SK-N-SH treated with all-trans-retinoic acid at 6 μM for 48 hours (cell line): ENCODE measurements at places on chromosomes 16 and 17.

DNA sequence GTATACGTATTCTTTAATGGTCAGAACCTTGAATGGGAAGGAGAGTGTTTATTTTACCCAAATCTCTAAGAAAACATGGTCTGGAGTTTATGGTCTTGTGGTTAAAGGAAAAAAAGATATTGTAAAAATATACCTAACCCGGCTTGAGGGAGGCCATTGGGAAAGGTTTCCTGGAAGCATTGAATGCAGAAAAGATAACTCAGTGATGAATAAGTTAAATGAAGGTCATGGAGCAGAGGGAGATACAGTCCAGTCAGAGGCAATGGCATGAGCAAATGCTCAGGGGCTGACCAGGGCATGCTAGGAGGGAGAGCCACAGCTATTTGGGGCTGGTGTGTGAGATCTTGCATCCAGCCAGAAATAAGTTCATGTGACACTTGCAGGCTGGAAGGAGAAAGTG lies 430.4 kb upstream of the CDH5 start:
- ATAC-seq, result no peak

DNA sequence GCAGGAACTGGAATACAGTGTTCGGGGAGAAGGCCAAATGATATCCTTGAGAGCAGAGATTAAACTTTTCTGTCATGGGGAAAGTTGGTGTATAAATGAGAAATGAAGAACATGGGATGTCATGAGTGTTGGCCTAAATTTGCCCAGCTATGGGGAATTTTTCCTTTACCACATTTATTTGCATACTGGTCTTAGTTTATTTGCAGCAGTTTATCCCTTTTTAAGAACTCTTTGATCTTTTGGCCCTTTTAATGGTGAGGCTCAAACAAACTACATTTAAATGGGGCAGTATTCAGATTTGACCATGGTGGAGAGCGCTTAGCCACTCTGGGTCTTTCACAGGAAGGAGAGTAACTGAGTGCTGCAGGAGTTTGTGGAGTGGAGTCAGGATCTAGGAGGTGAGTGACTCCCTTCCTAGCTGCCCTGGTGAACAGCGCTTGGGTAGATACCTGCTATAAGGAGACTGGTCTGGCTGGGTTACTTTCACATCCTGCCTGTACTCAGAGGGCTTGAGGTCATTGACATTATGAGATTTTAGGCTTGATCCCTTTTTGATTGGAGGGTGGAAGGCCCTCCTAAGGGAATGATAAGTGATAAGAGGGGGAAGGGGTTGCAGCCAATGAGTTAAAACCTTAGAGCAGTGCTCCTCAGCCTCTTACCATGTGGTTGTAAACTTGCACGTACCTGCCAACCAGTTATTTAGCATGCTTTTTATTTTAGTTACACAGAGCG lies 10.7 kb downstream of the PYCARD start:
- no peak for ATAC-seq

GRCh38 chr17:8300627-8301242 lies 5.5 kb upstream of the SLC25A35 start:
- peak; percentile 99 for ATAC-seq

DNA sequence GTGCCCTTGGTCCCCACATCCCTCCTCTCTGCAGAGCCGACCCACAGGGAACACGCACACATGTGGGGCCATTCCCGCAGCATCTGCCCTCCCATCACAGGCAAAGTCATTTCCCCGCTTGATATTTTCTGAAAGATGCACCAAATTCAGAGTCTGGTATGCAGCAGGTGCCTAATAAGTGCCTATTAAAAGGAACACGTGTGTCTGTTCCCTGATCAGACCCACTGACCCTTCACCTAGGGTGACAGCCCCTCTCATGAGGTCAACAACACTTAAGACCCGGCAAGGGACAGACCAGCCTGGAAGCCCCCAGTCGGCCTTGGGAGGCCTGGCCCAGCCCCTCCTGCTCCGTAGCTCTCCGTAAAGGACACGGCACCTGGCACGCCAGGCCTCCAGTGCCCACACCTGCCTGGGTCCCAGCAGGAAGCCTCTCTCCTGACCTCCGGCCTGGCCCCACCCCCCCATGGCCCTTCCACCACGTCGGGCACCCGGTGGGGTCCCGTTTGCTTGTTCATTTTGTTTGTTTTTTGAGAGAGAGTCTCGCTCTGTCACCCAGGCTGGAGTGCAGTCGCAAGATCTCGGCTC lies 20.0 kb downstream of the UNKL start:
- ATAC-seq, result no peak

DNA sequence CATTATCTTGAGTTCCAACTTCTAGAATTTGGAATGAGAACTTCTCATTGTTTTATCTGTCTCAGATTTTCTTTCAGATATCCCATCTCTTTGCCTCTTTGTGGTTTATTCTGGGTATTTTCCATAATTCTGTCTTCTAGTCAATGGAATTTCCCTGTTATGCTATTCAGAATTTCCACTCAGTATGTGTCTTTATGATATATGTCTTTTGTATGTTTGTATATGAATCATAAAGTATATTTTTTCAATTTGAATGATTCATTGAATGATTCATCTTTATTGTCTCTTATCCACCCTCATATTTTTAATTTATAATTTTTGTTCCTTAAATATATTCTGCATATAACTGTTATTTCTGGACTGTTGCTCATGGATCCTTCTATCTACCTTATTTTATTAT lies 729.7 kb upstream of the GOT2 start:
- ATAC-seq, result no peak

DNA sequence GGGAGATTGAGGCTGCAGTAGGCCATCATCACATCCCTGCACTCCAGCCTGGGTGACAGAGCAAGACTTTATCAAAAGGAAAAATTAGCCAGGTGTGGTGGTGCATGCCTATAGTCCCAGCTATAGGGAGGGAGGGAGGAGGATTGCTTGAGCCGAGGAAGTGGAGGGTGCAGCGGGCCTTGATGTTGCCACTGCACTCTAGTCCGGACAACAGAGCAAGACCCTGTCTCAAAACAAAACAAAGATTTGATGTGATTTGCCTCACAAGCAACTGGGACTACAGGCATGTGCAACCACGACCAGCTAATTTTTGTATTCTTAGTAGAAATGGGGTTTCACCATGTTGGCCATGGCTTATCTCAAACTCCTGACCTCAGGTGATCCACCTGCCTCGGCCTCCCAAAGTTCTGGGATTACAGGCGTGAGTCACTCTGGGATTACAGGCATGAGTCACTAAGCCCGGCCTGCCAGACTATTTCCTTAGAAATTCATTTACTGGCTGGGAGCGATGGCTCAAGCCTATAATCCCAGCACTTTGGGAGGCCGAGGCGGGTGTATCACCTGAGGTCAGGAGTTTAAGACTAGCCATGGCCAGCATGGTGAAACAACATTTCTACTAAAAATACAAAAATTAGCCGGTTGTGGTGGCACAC lies 11.5 kb downstream of the UBE2G1 start:
- no peak for ATAC-seq

DNA sequence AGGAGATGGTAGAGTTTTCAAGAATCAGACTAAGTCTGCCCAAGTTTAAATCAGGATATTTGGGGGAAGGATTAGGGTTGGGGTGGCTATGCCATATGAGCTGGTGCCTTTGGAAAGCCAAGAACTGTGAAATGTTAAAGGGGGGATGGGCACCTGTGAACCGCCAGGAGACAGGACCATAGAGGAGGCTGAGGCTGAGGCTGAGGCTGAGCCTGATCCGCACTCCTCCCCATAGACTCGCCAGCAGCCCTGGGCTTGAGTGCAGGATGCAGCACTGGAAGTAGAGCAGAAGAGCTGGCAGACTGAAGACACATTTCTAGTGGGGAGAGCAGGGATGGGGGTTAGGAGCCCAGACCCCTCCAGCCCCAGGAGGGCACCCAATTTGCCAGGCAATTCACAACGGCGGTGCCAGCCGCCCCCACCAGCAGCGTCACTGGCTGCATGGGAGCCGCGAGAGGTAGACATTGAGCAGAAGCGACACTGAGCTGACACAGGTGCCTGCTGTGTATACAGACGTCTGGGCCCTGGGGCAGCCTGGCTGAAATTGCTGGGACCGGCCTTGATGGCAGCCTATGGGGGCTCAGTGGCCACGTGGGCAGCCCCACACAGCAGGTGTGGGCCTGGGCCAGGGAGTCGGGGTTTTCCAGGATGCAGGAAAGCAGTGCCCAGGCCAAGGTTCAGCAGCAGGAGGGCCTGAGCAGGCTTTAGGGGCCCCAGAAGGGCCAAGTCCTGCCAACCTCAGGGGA lies 9.2 kb downstream of the PIMREG start:
- ATAC-seq, result peak; percentile 15; the same call in 2 of the 3 replicates

- ATAC-seq, result peak; percentile 40; the same call in 2 of the 3 replicates
Observed at GRCh38 chr17:18332909-18333489, 17.9 kb downstream of the SMCR8 start.

DNA sequence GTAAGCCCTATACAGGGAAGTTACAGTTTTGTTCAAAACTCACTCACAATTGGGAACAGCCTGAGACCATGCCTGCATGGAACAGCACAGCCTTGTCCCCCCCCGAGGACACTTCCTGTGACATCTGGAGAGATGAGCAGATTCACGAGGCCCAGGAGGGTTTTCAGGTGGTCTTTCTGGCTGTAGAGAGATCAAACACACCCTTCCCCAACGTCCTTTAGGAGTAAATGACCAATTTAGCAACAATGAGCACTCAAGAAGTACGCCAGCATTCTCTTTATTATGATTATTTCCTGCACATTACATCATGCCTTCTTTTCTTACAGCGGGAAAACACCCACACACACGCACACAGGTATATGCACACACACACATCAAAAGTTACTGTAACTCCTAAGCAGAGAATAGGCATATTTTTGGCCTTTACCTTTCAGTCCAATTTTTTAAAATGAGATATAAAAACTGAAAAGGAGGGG lies 39.0 kb downstream of the ADCY9 start:
- no peak for ATAC-seq

- ATAC-seq, result no peak
Observed at GRCh38 chr16:73735018-73735417, 561.6 kb upstream of the PSMD7 start.

- no peak for ATAC-seq
Observed at GRCh38 chr16:86080131-86080875, 181.3 kb downstream of the IRF8 start.

- no peak for ATAC-seq
Observed at GRCh38 chr16:79687249-79688130, 87.0 kb upstream of the MAF start.

- no peak for ATAC-seq
Observed at GRCh38 chr16:71276589-71277334, 12.4 kb downstream of the CMTR2 start.

DNA sequence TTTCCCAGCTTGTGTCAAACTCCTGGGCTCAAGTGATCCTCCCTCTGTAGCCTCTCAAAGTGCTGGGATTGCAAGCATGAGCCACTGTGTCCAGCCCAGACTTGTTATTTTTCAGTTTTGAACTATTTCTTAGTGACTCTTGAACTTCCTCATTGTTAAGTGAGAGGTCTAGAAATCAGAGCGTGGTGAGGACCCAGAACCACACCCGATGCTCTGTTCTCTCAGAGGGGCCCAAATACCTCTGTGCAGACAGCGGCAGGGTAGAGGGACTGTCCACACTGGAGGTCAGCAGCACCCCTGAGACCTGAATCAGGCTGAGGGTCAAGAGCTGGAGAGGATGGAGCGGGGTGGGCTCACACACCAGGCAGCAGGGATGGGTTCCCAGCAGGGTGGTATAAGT lies 47.7 kb upstream of the MEAK7 start:
- ATAC-seq, result no peak

DNA sequence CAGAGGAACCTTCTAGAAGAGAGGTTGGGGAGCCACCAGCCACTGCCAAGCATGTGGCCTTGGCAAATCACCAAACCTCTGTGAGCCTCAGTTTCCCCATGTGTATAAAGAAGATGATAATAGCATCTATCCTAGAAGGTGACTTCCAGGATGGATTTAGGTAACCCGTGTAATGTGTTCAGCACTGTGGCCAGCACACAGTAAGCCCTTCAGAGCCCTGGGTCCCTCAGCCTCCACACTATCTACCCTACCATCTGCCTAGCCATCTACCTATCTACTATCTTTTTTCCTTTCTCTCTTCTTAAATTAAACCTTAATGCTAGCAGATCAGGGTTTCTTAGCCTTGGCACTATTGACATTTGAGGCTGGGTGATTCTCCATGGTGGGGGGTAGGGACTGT lies 33.0 kb downstream of the TEKT5 start:
- ATAC-seq, result no peak

- no peak for ATAC-seq
Observed at GRCh38 chr16:55302635-55303034, 21.4 kb upstream of the IRX6 start.

DNA sequence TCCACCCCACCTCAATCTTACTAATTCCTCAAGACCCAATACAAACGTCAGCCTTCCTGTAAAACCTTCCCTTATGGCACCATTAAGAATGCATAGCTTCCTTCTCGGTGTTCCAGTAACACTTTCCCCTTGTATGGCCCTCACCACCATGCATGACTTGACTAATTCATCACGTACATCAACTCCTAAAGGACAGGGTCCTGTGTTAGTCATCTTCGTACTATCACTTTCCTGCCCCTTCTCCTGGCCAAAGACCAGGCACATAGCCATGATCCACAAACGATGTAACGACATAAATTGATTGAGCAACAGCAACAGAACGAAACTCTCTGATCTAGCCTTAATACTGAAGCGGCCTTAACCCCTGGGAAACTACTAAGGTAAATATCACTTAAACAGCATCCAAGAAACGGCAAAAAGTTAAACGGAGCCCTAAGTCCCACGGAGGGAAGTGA lies 612 bp downstream of the PSMD12 start:
- ATAC-seq, result peak; percentile 19

GRCh38 chr17:28725166-28725659 lies 820 bp downstream of the TLCD1 start:
- ATAC-seq, result peak; percentile 1

DNA sequence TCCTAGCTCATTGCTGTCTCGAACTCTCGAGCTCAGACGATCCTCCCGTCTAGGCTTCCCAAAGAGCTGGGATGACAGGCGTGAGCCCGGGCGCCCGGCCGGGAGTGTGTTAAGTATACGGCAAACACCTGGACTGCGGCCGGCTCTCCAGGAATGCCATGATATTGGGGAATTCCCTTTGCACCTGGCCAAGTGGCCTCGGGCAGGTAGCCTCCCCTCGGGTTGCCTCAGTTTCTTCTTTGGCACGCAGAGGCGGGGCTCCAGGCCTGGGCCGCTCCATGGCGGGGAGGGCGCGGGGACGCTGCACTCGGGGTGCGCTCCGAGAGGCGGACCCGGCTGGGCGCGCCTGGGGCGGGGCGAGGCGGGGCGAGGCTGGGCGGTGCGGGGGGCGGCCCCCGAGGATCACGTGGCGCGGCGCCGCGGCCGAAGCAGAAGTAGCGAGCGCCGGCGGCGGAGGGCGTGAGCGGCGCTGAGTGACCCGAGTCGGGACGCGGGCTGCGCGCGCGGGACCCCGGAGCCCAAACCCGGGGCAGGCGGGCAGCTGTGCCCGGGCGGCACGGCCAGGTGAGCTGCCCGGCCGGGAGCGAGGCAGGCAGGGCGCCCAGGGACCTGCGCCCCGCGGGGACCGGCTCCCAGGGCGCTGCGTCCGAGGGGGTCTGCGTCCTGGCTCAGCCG lies at the start of gene PLCG2:
TSS of gene PLCG2 (plus strand) at position 431 of the 675 bp plus-strand sequence. CDS start 6,699 bp downstream, outside the sequence.
- ATAC-seq, result peak; percentile 82

DNA sequence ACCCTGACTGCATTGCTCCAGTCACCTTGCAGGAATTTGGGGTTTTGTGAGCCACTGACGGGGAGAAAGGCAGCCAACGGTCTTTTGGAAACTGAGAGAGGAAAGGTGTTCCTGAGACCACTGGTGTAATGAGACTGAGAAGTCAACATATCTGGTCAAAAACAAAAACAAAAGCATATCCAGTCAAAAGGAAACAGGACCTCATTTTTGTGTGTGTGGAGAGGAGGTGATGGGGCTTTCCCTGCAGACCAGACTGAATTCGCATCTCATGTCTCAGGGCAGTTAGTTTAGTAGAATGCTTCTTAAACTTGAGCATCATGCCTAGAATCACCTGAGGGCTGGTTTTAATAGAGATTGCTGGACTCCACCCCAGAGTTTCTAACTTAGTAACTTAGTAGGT lies 198.4 kb downstream of the COPRS start:
- ATAC-seq, result no peak
